Spinal cord (tissue), 10 donors: ENCODE measurements at places on chromosomes 7 and 10. TPM values are rescaled to one million over a fixed set of nuclear protein-coding genes. Genes with fewer than 3 reads are reported as not detected.
A peak's percentile ranks its signal among the peaks of the same experiment; 100 is the strongest.

- DNase-seq, result no peak
These were observed 6.2 kb downstream of the SFR1 start for GRCh38 chr10:104128214-104128613.

- no peak for DNase-seq
These were observed 54.4 kb downstream of the ZNF503 start for GRCh38 chr10:75347186-75347585.

Gene LIPK
- total RNA-seq, result not detected

DNA sequence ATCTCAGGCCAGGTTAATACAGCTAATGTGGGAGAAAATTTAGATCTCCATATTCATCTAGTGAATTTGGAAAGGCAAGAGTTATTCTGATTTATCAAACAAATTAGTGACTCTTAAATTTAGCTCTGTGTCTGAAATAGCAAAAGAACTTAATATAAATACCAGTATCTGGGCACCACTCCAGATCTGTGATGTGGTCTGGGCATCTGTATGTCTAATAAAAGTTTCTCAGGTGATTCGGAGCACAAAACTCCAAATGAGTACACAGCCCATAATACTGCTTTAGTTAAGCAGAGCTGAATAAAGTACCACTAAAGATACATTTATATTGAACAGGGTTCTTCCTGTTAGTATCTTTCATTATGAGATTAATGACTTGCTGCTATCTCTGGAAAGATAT lies 261.4 kb downstream of the BAMBI start:
- DNase-seq, result no peak

- DNase-seq, result no peak
These were observed 2.8 kb downstream of the SMO start for GRCh38 chr7:129191272-129191671.

DNA sequence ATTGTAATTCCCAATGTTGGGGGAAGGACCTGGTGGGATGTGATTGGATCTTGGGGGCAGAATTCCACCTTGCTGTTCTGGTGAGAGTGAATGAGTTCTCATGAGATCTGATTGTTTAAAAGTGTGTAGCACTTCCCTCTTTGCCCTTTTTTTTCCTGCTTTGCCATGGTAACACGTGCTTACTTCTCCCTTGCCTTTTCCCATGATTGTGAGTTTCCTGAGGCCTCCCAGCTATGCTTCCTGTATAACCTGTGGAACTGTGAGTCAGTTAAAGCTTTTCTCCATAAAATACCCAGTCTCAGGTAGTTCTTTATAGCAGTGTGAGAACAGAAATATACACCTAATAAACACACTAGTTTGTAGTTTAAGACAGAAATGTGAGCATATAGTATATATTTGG lies 166.8 kb upstream of the MAGI2 start:
- DNase-seq, result no peak

- no peak for DNase-seq
These were observed 32.1 kb downstream of the CREB3L2 start for GRCh38 chr7:137969828-137970227.

DNA sequence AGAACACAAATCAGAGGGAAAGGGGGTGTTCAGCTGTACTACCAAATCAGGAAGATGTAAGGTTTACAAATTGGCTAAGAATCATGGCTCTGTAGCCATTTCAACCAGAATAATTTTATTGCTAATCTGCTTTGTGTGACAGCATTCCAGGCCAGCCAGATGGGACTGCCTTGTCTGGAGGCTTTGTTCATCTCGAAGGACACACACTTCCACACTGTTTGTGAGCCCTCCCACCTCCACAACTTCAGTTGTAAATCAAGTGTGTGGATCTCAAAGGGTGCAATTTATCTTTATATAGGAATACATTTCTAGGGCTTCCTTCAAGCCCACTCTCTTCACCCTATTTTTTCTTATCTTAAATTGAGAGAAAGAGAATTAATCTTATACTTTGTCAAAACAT lies 6.9 kb upstream of the OIT3 start:
- no peak for DNase-seq

DNA sequence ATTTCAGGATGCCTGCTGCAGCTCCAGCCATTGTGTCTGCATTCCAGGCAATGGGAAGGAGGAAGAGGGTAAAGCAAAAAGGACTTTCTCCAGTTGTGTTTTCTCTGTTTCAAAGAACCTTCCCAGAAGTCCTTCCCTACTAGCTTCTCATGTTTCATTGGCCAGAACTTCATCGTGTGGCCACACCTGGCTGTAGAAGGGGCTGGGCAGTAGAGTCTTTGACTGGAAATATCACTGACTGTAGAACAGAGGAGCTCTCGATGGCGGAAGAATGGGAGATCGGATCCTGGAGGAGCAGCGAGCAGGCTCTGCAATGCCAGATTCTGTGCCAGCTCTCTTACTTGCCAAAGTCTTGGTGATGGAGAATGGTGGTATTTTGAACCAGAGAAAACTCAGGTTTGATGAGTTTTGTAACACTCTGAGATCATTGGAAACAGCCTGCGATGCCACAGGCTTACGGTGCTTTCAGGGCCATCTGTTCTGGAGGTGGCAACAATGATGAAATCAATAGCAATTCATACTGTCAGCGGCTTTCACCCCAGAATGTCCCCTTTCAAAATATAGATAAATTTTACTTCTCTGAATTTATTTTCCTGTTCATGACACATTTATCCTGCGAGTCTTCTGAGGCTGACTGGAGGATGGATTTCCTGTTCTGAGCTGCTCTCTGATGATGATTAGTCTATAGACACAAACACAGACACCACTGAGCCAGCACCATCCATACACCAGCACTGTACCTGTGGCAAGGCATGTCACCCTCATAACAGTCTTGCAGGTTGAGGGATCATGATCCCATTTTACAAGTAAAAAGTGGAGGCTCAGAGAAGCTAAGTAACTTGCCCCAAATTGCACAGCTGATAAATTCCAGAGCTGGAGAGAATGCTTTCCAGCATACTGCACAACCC lies 204.2 kb downstream of the EMX2 start:
- no peak for DNase-seq

- DNase-seq, result no peak
These were observed 32.3 kb upstream of the DPYSL4 start for GRCh38 chr10:132154440-132154839.

DNA sequence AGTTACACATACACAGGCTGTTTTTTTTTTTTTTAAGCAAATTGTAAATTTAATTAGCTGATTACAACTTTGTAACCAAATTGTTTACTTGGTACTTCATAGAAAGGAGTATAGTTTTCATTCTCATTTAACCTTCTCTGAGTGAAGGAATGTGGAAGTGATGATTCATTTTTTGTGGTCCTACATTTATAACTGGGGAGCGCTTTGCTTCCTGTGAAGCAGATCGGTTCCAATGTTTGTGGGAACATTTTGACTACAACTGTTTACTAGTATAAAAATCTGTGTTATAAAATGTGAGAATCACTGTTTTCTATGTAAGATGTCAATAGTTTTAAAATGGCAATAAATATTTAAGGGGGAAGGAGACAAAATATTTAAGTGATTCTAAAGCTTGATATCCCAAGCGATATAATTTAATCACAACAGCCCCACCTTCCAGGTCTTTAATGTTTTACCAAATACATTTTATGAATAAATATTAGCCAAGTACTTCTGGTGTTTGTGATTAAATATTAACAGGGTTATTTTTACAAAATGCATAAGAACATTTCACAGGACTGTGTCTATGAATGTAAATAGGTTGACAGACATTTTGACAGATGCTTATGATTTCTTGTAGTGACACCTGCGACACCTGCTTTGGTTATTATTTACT lies 57.1 kb downstream of the NXPH1 start:
- no peak for DNase-seq

DNA sequence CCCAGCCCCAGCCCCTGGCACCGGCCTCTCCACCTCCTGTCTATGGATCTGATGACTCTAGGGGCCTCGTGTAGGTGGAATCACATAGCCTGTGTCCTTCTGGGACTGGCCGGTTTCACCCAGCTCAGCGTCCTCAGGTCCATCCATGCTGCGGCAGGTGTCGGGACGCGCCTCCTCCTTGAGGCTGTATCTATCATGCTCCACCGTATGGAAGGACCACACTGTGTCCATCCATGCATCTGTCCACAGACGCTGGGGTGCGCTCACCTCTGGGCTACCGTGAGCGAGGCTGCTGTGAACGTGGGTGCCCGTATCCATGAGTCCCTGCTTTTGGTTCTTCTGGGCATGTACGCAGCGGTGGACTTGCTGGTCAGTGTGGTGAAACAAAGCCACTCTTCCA lies 281.1 kb downstream of the MAD1L1 start:
- no peak for DNase-seq

- no peak for DNase-seq
These were observed 23.5 kb downstream of the OGDH start for GRCh38 chr7:44629829-44630522.

- DNase-seq, result peak; percentile 57
These were observed 130.1 kb downstream of the CELF2 start for GRCh38 chr10:11147722-11148121.

Gene VWA2
- 2.0 TPM for total RNA-seq

DNA sequence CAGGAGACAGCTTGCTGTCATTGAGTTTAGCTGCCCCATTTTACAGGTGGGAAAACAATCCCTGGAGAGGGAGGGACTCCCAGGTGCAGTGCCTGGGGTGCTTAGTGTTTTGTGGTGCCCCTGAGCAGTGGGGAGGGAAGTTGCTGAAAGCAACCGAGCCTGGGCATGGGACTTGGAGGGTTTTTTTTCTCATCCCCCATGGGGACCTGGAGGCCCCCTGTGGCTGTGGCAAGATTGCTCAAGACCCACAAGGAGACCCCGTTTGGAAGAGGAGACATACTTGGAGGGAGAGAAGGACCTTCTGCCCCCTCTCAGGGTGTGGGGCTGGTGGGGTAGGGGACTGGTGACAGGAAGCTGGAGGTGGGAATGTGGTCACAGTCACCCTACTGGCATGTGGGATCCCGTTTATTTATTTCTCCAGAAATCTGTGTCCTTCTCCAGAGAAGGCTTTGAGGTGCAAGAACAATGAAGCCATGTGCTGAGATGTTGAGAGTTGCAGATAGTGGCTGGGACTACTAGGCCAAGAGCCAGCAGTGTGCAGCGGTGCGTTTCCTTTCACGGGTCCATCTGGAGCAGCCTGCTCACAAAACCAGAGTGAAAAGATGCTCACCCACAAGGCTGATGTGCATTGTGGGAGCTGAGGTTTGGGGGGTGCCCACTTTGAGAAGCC lies 21.5 kb downstream of the ZMIZ1 start:
- DNase-seq, result no peak

- peak; percentile 58 for DNase-seq
These were observed 28.9 kb downstream of the FBXW4 start for GRCh38 chr10:101666083-101666482.

DNA sequence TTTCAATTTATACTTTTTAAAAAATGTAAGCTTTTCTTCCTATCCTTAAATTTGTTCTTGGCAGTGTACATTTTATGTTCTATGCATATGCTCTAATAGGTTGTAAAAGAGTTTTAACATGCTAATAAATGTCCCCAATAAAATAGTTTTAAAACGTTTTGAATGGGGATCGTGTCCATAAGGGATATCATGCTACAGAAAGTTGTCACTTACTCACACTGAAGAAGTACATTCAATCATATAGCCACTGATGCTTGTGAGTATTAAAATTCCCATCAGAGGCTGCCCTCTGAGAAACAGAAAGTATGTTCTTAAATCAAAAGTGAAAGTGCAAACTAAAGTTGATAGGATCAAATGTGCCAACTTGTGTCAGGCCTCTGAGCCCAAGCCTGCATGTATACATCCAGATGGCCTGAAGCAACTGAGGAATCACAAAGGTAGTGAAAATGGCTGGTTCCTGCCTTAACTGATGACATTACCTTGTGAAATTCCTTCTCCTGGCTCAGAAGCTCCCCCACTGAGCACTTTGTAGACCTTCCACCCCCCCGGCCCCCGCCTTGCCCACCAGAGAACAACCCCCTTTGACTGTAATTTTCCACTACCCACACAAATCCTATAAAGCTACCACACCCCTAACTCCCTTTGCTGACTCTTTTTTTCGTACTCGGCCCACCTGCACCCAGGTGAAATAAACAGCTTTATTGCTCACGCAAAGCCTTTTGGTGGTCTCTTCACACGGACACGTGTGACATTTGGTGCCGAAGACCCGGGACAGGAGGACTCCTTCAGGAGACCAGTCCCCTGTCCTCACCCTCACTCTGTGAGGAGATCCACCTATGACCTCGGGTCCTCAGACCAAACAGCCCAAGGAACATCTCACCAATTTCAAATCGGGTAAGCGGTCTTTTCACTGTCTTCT lies 877 bp upstream of the NOD1 start:
- DNase-seq, result no peak

Gene GIMAP1
- 6.0 TPM for total RNA-seq

Gene CHST15
- total RNA-seq, result 32.7 TPM

- no peak for DNase-seq
These were observed 1.6 kb downstream of the LRRTM3 start for GRCh38 chr10:66927251-66927935.

Gene ELFN1
- total RNA-seq, result 7.8 TPM

DNA sequence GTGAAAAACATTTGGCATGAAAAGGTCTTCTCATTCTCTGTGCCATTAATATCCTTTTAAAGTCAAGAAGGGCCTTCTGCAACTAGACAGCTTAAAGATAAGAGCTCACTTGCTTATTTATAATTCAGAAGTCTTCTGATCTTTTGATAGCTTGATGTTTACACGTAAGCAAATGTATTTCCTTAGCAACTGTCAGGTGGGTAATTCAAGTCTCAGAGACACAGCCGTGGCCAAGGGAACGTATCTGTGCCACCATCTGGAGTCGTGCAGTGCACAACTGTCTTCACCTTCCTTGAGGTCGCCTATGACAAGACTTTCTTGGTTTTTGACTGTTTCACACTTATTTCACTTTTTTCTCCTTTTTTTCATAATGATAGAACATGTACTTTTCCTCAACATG lies 4.0 kb upstream of the NEBL start:
- no peak for DNase-seq

DNA sequence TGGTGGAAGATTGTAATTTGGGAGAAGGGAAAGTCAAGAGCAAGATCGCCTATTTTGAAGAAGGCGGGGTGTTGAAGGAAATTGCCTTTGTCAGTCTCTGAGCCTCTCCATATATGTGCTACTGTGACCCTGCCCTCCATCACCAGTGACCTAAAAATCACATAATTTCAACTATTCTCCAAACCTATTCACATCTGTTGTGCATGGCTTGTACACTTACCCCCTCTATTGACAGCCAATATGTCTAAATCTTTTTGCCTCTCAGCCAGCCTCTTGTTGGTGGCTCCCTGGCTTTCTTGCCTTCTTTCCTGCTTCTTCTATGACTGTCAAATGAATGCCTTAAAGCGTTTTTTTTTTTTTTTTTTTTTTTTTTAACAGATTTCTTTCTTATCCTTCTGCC lies 295.6 kb downstream of the AUTS2 start:
- peak; percentile 52 for DNase-seq

DNA sequence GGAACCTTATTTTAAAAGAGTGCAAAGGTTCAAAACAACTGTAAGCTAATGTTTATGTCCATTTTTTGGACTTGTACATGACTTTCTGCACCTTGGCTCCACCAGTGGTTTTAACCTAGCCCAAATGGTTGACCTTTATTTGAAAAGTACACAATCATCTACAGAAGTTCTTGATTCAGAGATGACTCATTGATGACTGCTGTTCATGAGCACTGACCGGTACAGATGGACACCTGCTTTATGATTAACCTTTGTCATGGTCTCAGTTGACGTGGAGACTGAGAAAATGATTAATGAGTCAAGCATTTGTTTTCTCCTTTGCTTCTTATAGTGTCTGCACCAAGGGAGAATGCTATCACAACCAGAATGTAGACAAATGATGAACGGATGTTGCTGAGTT lies 55.7 kb upstream of the PTER start:
- DNase-seq, result no peak

GRCh38 chr10:132926777-132927650 lies 15.4 kb downstream of the CFAP46 start:
- DNase-seq, result no peak

- no peak for DNase-seq
These were observed 92.4 kb upstream of the CAV2 start for GRCh38 chr7:116407165-116407564.
